ENCODE measurements at places on chromosomes 3 and 15. TPM values are rescaled to one million over a fixed set of nuclear protein-coding genes. Genes with fewer than 3 reads are reported as not detected.

Gene ACTRT3
- 1.2 TPM for total RNA-seq

DNA sequence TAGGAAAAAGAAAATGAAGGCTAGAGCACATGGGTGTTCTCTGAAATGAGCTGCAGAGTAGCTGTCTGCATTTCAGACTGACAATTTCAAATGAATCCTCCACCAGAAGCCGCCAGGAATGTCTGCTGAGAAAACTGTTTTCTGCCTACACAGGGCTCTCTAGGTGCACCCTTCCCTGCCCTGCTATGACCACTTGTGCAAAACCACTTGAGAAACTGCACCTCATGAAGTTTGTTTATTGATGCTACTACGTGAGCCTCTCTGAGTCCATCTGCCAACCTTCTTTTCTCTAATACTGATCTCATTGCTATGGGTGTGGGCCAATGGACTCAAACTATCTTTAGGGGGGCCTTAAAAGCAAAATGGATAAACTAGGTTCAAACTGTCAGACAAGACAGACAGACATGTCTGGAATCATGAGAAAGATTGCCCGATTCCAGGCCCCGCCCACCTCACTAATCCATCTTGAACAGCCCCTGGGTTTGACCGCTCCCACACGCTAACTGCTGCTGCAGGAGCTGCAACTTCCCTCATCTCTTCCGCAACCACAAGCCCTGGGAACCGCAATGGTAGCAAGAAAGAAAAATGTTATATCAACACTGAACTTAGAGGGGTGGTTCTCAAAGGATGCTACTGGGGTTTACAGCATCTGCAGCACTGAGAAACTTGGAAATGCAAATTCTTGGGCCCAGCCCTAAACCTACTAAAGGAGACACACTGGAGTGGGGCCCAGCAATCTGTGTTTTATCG is 9.0 kb upstream of the CD47 start:
- H3K36me3 ChIP-seq, result no peaks in the 10 kb centered on the region
- no peaks in the 10 kb centered on the region for H3K4me1 ChIP-seq
- H3K27me3 ChIP-seq, result no peaks in the 10 kb centered on the region
- no peak overlapping the region for H3K4me3 ChIP-seq
- no peak overlapping the region for H3K27ac ChIP-seq
- DNase-seq, result no peak

Gene IQGAP1
- 113 TPM for total RNA-seq

Gene EPHA3
- total RNA-seq, result not detected

- no peak for DNase-seq
- no peak overlapping the region for H3K4me3 ChIP-seq
- no peaks in the 10 kb centered on the region for H3K36me3 ChIP-seq
- H3K27ac ChIP-seq, result no peak overlapping the region
- no peaks in the 10 kb centered on the region for H3K27me3 ChIP-seq
- H3K4me1 ChIP-seq, result peaks cover 19% of the 10 kb centered on the region
These were observed 5.1 kb downstream of the ANP32A start for GRCh38 chr15:68815598-68815997.

- no peak overlapping the region for H3K27ac ChIP-seq
- DNase-seq, result no peak
- H3K4me3 ChIP-seq, result no peak overlapping the region
- no peaks in the 10 kb centered on the region for H3K36me3 ChIP-seq
- no peaks in the 10 kb centered on the region for H3K4me1 ChIP-seq
These were observed 678.6 kb downstream of the MECOM start for GRCh38 chr3:168984872-168985271.

DNA sequence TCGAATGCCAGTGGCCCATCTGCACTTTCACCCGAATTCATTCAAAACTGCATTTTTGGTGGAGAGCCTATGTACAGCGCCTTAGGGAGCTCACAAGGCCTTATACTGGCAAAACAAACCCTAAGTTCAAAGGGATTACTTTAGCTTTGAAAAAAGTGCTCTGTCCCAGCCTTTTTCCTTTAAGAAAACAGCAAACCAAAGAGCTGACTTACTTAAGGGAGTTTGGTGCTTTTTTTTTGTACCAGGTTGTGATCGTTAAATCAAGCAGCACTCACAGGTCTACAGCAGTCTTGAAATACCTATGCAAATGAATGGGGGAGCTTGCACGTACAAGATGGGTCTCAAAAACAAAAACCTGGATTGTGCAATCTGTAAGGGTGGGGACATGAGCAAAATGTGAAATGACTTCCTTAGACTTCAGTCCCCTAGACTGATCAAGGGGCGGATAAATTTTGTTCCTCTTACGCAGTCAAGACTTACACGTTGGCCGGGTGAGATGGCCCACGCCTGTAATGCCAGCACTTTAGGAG is 11.6 kb upstream of the PIK3CB start:
- no peaks in the 10 kb centered on the region for H3K27me3 ChIP-seq
- H3K4me1 ChIP-seq, result no peaks in the 10 kb centered on the region
- DNase-seq, result no peak
- no peak overlapping the region for H3K27ac ChIP-seq
- H3K36me3 ChIP-seq, result no peaks in the 10 kb centered on the region

Gene CFAP20DC
- 2.9 TPM for total RNA-seq

Gene SH3GL3
- 1.3 TPM for total RNA-seq

- no peaks in the 10 kb centered on the region for H3K27me3 ChIP-seq
- H3K4me1 ChIP-seq, result no peaks in the 10 kb centered on the region
- no peaks in the 10 kb centered on the region for H3K36me3 ChIP-seq
These were observed 317.1 kb downstream of the MEX3B start for GRCh38 chr15:81728726-81729125.

DNA sequence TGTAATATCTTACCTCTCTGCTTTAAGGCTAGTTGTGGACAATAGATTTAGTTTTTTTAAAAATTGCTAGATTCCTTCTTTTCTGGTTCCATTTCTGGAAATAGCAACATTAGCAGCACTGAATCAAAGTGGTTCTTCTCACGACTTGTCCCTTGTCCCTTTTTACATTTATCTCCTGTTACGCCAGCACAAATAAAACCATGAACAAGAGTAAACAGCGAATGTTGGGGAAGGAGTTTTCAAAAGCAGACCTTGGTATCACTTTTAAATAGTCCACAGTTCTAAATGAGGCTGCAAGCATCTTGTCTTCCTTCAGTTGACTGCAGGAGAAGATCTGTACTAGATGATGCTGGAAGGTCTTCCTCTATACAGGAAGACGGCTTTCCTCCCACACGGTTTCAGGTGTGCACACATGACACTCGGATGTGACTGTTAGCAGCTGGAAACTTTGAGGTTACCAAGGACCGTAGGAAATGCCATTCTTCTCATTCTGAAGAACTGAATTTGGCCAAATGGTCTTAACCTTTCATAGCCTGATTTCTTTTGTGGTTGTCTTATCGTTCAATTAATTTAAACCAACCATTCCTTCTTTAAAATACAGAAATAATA is 251.0 kb upstream of the ICE2 start:
- no peak overlapping the region for H3K4me3 ChIP-seq
- H3K27ac ChIP-seq, result no peak overlapping the region
- DNase-seq, result no peak

DNA sequence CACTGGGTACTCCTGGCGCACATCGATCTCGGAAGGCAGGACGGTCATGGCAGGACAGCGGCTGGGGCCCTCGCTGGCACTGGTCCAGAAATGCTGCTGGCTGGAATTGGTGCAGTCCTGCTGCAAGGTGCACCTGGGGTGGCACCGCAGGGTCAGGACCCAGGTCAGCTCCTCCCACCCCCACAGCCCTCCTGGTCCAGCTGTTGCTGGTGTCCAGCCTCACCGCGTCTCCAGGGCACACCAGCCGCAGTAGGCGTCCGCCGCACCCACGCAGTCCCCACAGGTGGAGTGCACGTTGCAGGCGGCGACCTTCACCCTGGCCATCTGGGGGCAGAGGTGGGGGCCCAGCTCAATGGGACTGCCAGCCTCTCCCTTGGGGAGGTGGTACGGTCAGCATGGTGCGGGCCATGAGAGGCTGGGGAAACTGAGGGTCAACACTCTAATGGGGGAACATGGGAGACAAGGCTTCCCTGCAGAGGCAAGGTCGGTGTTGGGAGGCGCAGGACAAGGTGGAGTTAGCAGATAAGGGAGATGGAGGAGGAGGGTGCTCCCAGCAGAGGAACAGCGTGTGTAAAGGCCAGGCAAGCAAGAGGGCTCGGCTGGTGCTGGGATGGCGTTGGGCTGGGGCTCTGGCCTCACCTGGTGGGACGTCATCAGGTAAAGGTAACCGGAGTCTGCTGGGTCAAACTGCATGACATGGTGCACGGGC is 20.4 kb downstream of the PLXND1 start:
- no peak overlapping the region for H3K4me3 ChIP-seq
- no peaks in the 10 kb centered on the region for H3K36me3 ChIP-seq
- H3K27ac ChIP-seq, result no peak overlapping the region
- DNase-seq, result no peak
- no peaks in the 10 kb centered on the region for H3K4me1 ChIP-seq

GRCh38 chr3:97957617-97958311 is 14.5 kb downstream of the RIOX2 start:
- DNase-seq, result no peak
- no peaks in the 10 kb centered on the region for H3K27me3 ChIP-seq
- peaks cover 52% of the 10 kb centered on the region for H3K36me3 ChIP-seq

Gene C3orf85
- not detected for total RNA-seq

DNA sequence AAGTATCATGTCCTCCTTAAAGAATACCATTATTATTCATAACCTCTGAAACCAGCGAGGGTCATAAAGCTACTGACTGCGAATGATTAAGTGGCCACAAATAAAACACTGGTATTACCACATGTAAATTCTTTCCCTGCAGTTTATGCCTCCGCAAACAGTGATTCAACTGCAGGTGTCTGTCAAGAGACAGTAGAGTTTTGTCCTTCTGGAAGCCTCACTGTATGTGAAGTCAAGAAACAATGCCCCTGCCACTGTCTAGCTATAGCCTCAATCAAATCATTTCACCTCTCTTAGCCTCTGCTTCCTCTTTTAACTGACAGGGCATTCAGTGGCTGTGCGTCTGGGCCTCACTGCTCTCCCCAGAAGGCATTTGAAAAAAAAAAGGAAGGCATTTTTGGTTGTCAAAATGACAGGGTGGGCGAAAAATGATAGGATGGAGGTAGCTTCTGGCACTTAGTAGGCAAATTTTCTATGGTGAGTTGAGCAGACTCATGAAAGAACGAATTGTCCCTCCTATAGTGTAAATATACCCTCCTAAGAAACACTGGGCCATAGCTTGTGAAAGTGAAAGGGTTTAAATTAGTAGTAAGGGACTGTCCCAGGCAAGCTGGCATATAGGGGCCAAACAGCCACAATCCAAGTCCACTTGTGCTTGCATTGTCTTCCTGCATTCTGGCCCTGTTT is 66.7 kb downstream of the FILIP1L start:
- peaks cover 16% of the 10 kb centered on the region for H3K4me1 ChIP-seq
- DNase-seq, result peak; percentile 32
- no peak overlapping the region for H3K27ac ChIP-seq
- H3K4me3 ChIP-seq, result no peak overlapping the region
- no peaks in the 10 kb centered on the region for H3K27me3 ChIP-seq

Gene LSAMP
- total RNA-seq, result 0.25 TPM

DNA sequence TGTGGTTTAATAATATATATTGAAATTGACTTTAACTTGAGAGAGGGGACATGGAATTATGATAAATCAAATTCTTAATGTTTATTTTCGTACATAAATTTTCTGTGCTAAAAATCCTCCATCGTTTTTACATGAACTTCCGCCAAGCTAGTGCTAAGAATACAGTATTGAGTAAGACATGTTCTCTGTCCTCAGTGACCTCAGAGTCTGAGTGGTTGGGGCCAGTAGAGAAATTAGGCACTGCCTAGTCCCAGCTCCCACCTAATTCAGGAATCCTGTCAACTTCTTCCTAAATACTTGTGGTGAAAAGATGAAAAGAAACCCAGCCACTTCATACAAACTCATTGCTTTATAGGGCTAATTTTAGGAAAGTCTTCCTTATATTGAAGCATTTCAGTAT is 110.3 kb downstream of the PPP2R3A start:
- H3K27ac ChIP-seq, result no peak overlapping the region
- H3K27me3 ChIP-seq, result no peaks in the 10 kb centered on the region
- H3K36me3 ChIP-seq, result no peaks in the 10 kb centered on the region
- peaks cover 8% of the 10 kb centered on the region for H3K4me1 ChIP-seq

DNA sequence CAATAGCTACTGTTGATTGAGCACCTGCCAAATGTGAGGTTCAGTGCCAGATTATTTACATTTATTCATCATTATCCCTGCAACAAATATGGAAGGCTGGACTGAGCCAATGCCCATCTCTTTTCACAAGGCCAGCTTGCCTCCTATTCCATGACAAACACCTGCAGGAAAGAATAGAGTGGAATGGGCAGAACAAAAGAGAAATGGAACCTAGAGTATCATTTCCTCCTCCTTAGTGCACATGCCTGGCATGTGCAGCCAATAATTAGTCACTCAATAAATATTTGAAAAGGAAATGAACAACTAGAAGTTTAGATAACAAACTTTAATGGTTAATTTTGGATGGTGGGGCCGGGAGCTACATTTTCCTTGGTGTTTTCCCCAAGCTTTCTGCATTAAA is 61.4 kb upstream of the MYRIP start:
- H3K4me1 ChIP-seq, result no peaks in the 10 kb centered on the region
- H3K4me3 ChIP-seq, result no peak overlapping the region
- DNase-seq, result no peak
- H3K27me3 ChIP-seq, result no peaks in the 10 kb centered on the region
- no peaks in the 10 kb centered on the region for H3K36me3 ChIP-seq

Gene CSK
- total RNA-seq, result 72.2 TPM

- no peak for DNase-seq
- H3K4me1 ChIP-seq, result peaks cover 6% of the 10 kb centered on the region
- H3K36me3 ChIP-seq, result no peaks in the 10 kb centered on the region
- no peaks in the 10 kb centered on the region for H3K27me3 ChIP-seq
- H3K27ac ChIP-seq, result peak overlapping the region; percentile 90
These were observed 1.3 kb upstream of the OXSR1 start for GRCh38 chr3:38163841-38164642.

GRCh38 chr3:42179110-42179725 is 86.8 kb downstream of the CCK start:
- no peak overlapping the region for H3K4me3 ChIP-seq
- no peaks in the 10 kb centered on the region for H3K27me3 ChIP-seq
- DNase-seq, result peak; percentile 85
- H3K36me3 ChIP-seq, result no peaks in the 10 kb centered on the region
- peaks cover 52% of the 10 kb centered on the region for H3K4me1 ChIP-seq

DNA sequence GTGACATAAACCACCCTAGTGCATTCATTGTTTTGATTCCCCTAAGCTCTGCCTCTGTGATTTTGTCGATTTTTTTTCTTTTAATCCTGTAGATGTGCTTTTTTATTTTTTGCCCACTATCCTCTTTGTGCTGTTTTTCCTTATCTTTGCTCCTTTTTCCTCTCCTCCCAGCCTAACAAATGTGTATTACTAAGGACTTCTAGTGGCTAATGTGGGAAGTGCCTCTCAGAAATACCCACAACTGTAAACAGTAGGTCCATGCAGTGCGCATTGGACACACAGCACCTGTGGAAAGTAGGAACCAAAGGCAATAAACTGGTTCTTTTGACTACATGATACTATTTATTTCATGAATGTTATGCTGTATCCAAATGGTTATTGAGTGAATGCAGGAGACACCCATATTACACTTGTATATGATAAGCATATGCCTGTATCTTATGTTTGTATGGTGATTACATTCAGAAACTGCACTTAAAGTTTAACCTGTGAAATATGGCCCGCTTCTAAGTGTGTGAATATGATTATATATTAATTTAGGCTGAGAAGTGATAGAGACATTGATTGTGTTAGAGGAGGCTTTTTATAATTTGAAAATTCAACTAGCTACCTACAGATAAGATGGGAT is 147.8 kb downstream of the PLCL2 start:
- DNase-seq, result peak; percentile 19
- no peaks in the 10 kb centered on the region for H3K36me3 ChIP-seq
- H3K27me3 ChIP-seq, result no peaks in the 10 kb centered on the region
- no peak overlapping the region for H3K4me3 ChIP-seq
